ENCODE measurements at places on chromosomes 5 and 9.

DNA sequence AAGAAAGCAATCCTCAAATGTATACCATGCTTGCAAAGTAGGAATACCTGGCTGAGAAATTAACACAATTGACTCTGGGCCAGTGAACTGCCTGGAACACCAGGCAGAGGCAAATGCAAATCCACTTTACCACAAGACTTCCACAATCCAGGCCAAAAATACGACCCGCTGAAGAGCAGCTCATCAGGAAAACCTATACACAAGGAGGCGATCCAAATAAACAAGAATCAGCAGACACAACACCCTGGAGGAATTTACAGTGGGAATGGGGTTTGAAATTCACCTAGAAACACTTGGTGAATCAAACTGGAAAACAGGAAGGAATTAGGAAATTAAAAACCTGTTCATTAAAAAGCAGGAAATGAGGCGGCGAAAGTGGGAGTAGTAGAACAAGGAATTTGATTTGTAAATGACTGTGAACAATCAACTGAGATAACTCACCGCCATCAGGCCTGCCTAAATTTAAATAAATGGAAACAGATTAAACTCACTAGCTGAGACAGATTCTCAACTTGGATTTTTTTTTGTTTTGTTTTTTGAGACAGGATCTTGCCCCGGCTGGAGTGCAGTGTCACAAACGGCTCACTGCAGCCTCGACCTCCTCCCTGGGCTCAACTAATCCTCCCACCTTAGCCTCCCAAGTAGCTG is 15.9 kb downstream of the CMBL start:
- no peaks in the 10 kb centered on the region for H3K27me3 ChIP-seq
- peaks cover 4% of the 10 kb centered on the region for H3K4me1 ChIP-seq
- peaks cover 7% of the 10 kb centered on the region for H3K36me3 ChIP-seq
- no peak overlapping the region for H3K27ac ChIP-seq

GRCh38 chr5:101678481-101679193 is 617.4 kb downstream of the SLCO4C1 start:
- H3K36me3 ChIP-seq, result no peaks in the 10 kb centered on the region
- no peak overlapping the region for H3K4me3 ChIP-seq
- no peak for DNase-seq
- H3K4me1 ChIP-seq, result no peaks in the 10 kb centered on the region
- peaks cover 6% of the 10 kb centered on the region for H3K27me3 ChIP-seq

GRCh38 chr5:135839566-135839965 is 5.1 kb downstream of the SLC25A48 start:
- H3K27me3 ChIP-seq, result peaks cover 41% of the 10 kb centered on the region
- H3K36me3 ChIP-seq, result no peaks in the 10 kb centered on the region
- H3K4me1 ChIP-seq, result peaks cover 3% of the 10 kb centered on the region
- DNase-seq, result no peak

- no peak for DNase-seq
- peaks cover 10% of the 10 kb centered on the region for H3K4me1 ChIP-seq
- no peaks in the 10 kb centered on the region for H3K27me3 ChIP-seq
- H3K36me3 ChIP-seq, result no peaks in the 10 kb centered on the region
- no peak overlapping the region for H3K4me3 ChIP-seq
These were observed 52.4 kb downstream of the USP20 start for GRCh38 chr9:129887334-129888292.

GRCh38 chr5:170337045-170337733 is 39.6 kb upstream of the LCP2 start:
- no peaks in the 10 kb centered on the region for H3K36me3 ChIP-seq
- H3K4me3 ChIP-seq, result no peak overlapping the region
- no peaks in the 10 kb centered on the region for H3K27me3 ChIP-seq
